Omental fat pad (tissue), 4 donors: ENCODE measurements at places on chromosomes 13 and 19.
A peak's percentile ranks its signal among the peaks of the same experiment; 100 is the strongest.

DNA sequence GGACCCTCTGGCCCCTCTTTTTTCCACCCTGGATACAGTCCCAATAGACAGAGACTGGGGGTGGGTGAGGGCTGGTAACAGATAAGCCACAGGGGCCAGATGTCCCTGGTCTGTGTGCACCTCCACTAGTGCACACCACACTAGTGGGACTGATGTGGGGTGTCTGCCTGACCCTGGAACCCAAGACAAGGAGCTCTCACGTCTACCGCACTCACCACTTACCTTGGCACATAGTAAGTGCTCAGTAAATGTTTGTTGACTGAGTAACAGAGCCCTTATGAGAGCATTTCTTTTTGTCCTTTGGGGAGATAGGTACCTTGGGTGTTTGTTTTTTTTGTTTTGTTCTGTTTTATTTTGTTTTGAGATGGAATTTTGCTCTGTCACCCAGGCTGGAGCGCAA lies 23.1 kb upstream of the ZNF414 start:
- DNase-seq = no peak

GRCh38 chr19:18298601-18299000 lies 17.2 kb upstream of the JUND start:
- DNase-seq = no peak

- DNase-seq = no peak
Observed at GRCh38 chr13:98386637-98387036, 190.3 kb downstream of the STK24 start.

GRCh38 chr19:4015705-4016402 lies 8.3 kb downstream of the PIAS4 start:
- no peak for DNase-seq

DNA sequence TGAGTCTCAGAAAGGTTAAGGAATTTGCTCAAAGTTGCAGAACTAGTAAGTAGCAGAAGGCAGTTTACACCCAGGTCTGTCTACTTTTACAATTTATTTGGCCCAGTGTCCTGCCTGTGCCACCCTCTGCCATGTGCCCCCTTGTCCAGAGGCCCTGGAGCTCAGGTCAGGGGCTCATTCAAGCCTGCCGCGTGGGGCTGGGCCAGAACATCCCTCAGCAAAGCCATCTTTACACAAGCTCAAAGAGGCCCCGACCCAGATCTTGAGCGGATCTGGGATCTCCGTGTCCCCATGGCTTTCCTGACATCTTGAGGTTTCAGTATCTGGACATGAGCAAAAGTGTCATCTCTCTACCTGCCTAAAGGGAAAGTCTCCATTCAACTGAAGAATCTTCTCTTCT lies 76.4 kb upstream of the VSTM2B start:
- no peak for DNase-seq

GRCh38 chr13:107865643-107866031 lies 349.7 kb downstream of the LIG4 start:
- DNase-seq = no peak

DNA sequence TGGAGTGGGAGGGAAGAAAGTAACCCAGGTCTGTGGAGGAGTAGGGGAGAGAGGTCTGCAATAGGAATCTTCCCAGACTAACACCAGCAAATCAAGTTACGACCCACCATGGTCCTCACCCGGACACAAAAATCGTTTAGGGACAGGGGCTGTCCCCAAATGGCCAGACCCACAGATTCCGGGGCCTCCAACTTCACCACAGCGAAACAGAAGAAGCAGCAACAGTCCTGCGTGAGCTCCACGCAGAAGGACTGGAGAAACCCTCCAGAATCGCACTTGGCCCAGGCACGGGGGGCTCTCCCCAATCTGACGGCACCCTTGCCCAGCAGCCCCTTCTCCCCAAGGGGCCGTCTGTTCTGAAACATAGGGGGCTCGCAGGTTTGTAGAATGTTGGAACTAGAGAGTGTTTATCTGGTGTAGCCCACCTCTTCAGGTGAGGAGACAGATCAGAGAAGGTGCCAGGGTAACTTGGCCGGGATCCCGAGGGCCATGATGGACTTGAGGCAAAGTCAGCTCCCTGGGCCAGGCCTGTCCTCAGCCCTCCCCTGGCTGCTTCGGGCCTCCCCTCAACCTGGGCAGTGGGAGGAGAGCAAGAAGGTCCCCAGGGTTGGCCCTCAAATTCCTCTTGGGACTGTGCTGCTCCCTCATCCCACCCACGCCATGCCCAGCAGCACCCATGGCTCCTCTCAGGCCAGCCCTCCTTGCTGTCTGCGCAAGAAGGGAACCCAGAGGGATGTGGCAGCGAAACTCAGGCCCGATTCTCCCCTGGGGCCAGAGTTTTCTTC lies 82.5 kb upstream of the GPR183 start:
- DNase-seq = no peak

GRCh38 chr19:55165952-55166529 lies 372 bp downstream of the DNAAF3 start:
- no peak for DNase-seq

- no peak for DNase-seq
Observed at GRCh38 chr19:16588824-16589577, 16.8 kb upstream of the SLC35E1 start.

GRCh38 chr13:106709522-106709921 lies 141.6 kb upstream of the ARGLU1 start:
- no peak for DNase-seq

- no peak for DNase-seq
Observed at GRCh38 chr13:40470660-40471059, 195.8 kb downstream of the FOXO1 start.

DNA sequence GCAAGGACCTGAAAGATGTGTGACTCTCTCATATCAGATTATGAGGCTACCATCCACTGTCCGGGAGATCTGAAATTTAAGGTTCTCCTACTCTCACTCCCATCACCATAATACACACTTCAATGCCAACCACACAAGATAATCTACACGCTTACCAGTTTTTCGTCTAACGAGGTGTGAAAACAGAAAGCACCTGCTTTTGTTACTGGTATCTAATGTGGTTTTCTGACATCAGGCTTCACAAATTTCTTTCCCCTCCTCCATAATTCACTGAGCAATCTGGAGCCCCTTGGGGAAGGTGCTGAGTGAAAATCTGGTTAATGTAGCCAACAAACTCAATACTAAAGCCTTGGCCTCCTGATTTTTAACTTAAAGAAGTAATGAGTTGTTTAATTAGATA lies 10.1 kb upstream of the LRCH1 start:
- DNase-seq = no peak

DNA sequence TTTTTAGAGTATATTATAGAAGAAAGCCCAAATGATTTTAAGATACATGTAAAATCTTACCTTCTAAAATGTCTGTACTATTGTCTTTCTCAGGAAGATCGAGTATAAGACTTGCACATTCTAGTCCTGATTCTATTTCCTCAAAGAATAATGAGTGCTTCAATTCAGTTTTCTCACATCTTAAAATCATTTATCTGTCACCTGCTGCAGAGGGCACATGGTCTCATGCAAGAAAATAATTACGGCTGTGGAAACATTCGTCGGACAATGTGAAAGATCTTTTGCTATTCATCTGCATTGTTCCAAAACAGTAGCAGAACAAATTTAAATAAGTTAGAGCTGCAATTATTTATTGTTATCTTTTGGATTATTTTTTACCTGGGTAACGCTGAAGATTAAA lies 1403.5 kb downstream of the PCDH9 start:
- no peak for DNase-seq

- no peak for DNase-seq
Observed at GRCh38 chr19:6236310-6237291, 43.2 kb downstream of the MLLT1 start.

DNA sequence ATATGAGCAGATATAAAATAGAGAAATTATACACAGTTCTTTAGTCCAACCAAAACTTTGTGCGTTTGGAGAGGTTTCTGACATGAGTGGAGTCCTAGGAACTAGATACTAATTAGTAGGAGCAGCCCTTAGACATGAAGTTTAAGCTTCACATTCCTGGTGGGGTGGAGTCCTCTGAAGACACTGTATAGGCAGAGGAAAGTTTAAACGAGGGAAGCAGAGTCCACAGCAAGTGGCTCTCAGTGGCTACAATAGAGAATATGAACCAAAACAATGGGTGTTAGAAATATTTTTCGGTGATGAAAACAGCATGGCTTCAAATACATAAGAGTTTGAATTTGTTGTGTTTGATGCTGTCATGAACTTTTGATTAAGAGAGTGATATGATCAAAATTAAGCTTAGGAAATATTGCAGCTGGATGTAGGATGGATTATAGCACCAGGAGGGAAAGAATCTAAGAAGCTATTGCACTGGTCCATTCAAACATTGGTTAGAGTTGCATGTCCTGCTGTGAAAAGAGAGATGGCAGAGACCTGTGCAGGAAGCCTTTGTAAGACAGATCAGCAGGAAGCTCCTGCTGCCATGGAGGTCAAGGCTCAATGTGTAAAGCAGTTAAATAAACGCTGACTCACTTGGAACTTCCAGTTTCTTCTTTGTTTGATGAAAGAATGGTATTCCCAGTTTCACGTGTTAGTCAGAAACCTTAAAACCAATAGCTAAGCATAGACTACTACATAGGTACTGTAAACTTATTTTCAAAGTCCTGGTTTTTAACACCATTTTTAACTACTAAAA lies 175.2 kb downstream of the TDRD3 start:
- DNase-seq = no peak

DNA sequence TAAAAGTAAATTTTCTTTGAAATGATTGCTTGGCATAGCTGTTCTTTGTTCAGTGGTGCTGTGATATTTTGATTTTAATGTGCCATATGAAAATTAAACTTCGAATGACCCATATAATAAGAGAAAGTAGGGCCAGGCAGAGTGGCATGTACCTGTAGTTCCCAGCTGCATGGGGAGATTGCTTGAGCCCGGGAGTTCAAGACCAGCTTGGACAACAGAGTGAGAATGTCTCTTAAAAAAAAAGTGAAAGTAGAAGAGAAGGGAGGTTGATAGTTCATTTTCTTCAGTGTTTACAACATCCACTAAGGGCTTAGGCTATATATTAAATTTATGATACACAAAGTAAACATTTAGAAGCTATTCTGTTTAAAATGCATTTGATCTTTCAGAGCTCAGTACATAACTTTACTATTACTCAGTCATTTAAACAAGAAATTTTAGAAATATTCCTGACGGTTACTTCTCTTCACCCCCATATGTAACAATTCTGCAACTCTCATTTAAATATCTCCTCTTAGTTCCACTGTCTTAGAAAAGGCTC lies 17.2 kb upstream of the RFC3 start:
- DNase-seq = no peak

DNA sequence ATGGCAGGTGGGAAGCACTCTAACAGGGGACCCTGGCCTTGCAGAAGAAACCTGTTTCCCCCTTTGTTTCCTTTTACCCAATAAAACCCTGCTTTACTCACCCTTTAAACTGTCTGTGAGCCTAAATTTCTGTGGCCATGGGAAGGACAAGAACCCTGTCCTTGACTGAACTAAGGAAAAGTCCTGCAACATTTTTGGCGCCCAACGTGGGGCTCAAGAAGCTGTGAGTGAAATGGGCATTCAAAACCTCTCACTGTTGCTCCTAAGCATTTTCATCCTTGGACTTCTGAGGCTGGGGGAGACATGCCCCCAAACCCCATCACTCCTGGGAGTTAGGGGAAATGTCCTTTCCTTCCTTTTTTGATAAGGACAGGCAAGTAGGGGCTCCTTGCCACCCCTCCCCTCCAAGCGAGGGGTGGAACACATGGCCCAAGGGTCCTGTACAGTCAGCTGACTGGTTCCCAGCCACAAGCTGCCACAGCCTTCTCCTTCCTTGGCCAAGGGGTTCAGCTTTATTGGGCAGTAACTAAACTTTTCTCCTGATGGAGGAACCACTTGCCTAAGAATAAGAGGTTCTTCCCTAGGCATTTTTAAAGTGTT lies 381.6 kb downstream of the KLF5 start:
- no peak for DNase-seq

DNA sequence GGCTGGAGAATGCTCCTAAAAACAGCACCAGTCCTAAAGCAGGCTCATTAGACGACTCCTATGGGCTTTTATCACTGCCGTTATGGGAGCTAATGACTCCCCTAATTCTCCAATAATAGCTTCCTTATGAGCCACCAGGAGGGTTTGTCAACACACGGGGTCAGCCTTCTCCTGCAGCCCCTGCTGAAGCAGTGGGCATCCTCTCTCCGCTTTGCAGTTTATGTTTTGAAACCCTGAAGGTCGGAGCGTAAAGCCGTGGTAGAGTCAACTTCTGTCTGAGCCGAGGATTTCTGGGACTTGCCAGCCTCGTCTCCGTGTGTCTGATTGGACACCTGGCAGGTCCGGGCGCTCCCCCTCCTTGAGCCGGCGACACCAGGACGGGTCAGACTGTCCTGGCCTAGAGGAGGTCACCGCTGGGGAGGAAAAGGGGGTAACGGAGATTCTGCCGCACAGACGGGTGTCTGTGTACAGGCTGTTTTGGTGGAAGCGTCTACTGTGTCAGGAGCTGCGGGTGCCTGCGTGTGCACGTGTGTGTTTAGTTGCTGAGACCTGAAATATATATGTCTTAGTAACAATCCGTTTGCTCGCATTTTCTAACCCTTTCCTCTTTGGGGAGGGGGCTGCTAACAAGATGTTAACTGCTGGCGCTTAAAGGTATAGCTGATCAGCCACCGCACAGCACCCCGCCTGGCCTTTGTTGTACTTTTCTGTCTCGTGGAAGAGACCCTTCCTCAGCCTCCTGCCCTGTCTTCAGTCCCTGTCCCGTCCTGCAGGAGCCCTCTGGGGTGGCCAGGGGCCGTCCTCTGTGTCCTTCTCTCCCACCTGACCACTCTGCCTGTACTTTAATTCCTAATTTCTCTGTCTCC lies 1.9 kb downstream of the KDM4B start:
- DNase-seq = no peak

GRCh38 chr19:14112809-14113385 lies 4.7 kb downstream of the PRKACA start:
- no peak for DNase-seq

DNA sequence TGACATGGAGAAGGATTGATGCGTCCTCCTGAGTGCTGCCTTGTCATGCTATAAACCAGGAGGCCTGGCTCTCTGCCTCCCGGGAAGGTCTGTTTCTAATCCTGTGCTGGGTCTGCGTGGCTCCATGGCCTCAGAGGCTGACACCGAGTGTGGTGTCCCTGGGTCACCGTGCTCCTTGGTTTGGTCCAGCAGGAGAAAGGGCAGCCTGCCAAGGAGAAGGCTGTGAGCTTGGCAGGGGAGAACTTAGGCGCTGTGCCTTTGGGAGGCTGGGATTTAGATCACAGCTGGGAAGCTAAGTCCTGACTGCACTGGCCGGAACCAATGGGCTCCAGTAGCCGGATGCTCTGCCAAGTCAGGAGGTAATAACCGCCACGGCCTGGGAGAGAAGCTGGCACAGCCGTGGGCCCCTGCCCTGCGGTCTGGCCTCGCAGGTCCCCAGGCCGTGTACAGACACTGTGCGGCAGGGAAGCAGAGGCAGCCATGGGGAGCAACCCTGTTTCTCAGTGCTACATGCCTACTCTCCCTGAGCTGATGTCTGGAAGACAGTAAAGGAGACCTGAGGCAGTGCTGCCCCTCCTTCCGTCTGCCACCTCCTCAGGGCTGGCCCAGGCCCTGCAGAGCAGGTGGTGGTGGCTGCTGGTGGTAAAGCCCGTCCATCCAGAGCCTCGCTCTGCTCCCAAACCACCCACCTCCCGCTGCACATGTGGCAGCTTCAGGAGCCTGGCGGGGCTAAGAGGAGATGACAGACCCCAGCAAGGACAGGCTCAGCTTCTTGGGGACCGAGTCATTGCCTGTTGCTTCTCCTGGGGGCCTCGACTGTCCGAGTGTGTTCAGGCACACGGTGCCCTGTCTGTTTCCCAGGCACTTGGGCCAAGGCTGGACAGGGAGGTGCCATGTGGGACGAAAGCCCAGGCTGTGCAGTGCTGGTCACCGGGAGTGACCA lies 44.9 kb downstream of the C13orf46 start:
- DNase-seq = peak; percentile 52

- DNase-seq = no peak
Observed at GRCh38 chr13:81927347-81927746, 1586.4 kb upstream of the SPRY2 start.

GRCh38 chr13:28137596-28137995 lies 749 bp upstream of the PAN3 start:
- no peak for DNase-seq
